Activated T-cell treated with anti-CD3 and anti-CD28 coated beads for 48 hours (primary cell): ENCODE measurements at places on chromosomes 11 and 22.

- peak; percentile 6 for DNase-seq
Observed at GRCh38 chr11:108697872-108698473, 33.1 kb downstream of the DDX10 start.

DNA sequence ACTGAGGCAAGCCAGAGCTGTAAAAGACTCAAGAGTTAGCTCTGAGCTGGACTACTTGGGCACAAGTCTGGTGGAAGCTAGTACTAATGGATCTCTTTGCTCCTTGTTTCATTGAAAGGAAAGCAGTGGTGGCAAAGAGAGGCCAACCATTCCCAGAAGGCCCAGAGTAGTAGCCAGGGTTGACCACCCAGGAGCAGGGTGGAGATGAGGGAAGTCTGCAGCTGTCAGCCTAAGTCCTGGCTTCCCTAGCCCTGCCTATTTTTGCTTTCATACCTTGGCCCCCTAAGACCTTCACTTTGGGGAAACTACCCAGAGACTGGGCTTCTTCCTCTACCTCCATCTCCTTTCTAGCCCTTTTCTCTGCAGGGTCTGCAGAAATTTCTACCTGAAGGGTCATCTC lies 155.0 kb upstream of the NCAM1 start:
- no peak for DNase-seq

DNA sequence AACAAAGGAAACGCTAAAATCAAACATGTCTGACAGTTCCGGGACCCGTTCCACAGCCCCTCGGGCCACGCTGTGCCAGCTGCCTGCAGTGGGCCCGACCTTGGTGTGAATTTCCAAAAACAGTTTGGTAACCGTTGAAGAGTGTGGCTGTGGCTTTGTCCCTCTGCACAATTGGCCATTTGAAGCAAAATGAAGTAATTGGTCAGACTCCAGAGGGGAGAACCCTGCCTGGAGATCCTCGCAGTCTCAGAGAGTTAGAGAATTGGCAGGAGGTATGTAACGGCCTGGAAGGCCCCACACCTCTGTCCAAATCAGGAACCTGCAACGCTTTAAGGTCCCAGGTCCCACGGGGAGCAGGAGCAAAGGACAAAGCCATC lies 26.3 kb downstream of the TRMU start:
- no peak for DNase-seq

GRCh38 chr22:42243802-42244060 lies 26.7 kb downstream of the TCF20 start:
- no peak for DNase-seq

GRCh38 chr11:29282088-29282487 lies 734.7 kb downstream of the KCNA4 start:
- no peak for DNase-seq

DNA sequence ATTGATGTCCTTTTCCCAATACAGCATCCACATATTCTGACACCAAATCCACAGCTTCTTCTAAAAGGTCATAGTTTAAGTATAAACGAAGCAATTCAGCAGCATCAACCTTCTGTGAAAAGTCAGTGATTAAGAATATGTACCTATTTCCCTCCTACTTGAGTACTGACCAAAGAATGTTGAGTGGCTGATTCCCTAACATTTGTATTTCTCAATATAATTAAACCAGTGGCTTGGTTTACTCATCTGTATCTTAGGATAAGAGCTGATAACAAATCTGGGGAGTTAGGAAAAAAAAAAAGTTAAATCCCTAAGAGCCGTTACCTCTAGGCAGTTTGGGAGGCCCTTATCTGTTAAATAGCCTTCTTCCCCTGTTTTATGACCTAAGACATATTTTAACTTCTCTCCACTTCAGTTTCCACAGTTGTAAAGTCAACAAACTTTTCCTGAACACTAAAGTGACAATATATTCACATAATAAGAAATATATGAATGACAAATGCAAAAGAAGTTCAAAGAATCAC lies 16.0 kb upstream of the FNBP4 start:
- DNase-seq, result no peak

DNA sequence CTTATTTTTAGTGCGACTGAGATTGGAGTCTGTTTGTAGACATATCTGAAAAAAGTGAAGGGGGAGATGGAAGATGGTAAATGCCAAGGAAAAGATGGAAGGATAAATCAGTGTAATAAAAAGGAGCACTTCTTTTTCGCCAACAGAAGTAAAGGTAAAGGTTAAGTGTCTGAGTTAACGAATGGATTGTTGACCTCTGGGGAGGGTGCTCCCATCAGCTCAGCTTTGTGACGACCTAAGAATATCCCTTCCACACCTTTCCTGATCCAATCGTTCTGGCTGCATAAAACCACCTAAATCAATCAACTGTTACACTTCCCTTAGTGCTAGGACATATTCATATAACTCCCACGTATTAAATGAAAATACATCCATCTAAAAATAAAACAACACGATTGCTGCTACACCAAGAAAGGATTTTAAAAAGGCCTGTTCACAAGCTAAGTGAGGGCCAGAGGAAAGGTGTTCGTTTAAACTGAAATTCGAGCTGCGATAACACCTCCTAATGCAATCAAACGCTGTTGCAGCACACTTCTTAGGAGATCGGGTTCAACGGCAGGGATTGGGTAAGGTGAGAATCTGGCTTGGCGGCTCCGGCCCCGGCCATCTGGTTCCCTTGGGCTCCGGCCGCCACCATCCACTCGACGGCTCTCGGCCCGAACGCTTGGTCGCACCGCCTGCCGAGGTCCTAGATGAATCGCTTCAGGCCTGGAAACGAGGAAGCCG lies 658 bp downstream of the C11orf71 start:
- no peak for DNase-seq
